ENCODE measurements at places on chromosomes 16 and 17.

DNA sequence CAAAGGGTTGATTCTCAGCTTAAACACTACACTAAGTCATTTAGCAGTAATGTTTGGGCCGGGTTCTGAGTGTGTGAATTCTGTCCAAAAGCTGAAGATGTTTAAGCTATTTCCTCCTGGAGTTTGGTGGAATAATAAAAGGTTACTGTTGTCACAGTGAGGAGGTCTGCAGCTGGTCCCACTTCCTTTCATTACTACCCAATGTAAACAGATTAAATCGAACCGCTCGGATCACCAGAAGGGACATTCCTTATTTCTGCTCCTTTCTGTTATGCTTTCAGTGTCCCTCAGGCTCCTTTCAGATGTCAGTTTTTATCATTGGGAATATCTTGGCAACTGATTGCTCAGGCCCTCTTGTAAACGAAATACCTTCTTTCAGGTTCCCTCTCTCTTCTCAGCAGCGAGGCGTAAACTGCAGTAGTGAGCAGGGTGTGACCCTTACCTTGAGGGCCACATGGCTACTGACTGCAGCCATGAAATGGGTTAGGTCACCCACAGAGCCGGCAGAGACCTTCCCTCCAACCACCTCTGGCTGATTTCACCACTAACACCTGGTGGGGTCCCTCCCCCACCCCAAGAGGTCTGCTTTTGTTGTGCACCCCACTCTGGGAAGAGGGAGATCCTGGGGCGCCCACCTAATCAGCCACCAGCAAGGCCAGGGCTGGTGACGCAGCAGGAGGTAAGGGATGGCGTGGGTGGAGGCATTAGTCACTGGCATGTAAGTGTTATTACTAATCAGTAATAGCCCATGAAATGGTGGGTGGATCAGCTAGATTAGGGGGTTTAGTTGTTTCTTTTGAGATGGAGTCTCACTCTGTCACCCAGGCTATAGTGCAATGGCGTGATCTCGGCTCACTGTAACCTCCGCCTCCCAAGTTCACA lies 117.6 kb downstream of the VPS53 start:
- no peak for DNase-seq

- no peak for DNase-seq
Observed at GRCh38 chr17:71338396-71338795, 782.4 kb upstream of the SOX9 start.

GRCh38 chr16:81652798-81653505 lies 126.1 kb upstream of the PLCG2 start:
- no peak for DNase-seq

DNA sequence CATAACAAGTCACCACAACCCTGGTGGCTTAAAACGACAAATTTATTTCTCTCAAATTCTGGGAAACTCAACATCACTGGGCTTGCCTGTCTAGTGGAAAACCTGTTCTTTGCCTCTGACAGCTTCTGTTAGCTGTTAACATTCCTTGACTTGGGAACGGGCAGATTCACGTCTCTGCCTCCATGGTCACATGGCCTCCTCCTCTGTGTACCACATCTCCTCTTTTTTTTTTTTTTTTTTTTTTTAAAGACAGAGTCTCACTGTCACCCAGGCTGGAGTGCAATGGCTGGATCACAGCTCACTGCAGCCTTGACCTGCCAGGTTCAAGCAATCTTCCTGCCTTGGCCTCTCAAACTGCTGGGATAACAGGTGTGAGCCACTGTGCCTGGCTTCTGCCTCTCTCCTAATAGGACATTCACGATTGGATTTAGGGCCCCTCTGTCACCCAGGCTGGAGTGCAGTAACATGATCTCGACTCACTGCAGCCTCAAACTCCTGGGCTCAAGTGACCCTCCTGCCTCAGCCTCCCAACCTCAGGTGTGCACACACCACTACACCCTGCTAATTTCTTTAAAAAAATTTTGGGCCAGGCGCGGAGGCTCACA lies 11.7 kb upstream of the LLGL1 start:
- no peak for DNase-seq

DNA sequence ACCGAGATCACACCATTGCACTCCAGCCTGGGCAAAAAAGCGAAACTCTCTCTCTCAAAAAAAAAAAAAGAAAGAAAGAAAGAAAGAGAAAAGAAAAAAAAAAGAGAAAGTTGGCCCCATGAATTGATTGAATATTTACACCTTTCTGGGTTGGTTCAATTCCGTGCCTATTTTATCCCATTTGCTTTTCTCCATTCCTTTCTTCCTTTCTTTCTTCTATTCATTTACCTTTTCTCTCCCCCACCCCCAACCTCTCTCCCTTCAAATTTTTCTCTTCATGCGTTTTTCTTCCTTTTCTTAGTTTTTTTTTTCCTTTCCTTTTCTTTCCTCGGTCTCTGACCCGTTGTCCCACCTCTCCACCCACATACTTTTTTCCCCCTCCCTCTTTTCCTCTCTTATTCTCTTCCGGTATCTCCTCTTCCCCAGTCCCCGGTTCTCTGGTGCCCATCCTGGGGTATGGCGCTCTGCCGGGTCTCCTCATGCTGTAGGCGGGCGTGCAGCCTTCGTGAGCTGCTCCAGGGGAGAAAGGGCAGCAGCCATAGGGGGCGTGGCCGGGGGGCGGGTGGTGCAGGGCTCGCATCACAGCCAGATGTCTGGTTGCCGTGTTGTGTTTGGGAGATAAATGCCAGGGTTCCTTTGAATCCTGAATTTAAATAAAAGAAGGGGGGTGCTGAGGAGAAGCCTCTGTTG lies 5.3 kb upstream of the COL1A1 start:
- DNase-seq, result peak; percentile 86

DNA sequence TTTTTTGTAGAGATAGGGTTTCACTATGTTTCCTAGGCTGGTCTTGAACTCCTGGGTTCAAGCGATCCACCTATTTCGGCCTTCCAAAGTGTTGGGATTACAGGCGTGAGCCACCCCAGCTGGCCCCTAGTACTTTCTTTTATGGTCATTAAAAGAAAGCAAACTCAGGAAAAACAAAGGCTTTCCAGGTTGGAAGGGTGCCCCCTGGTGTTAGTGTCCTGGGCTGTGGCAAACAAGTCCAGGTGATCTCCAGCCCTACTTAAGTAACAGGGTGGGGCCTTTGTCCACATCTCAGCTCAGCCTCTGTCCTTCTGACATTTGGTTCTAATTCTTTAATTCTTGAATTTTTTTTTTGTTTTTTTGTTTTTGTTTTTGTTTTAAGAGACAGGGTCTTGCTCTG lies 6.9 kb downstream of the IGFBP4 start:
- DNase-seq, result peak; percentile 31

- DNase-seq, result no peak
Observed at GRCh38 chr16:54288835-54289241, 2.3 kb upstream of the IRX3 start.

DNA sequence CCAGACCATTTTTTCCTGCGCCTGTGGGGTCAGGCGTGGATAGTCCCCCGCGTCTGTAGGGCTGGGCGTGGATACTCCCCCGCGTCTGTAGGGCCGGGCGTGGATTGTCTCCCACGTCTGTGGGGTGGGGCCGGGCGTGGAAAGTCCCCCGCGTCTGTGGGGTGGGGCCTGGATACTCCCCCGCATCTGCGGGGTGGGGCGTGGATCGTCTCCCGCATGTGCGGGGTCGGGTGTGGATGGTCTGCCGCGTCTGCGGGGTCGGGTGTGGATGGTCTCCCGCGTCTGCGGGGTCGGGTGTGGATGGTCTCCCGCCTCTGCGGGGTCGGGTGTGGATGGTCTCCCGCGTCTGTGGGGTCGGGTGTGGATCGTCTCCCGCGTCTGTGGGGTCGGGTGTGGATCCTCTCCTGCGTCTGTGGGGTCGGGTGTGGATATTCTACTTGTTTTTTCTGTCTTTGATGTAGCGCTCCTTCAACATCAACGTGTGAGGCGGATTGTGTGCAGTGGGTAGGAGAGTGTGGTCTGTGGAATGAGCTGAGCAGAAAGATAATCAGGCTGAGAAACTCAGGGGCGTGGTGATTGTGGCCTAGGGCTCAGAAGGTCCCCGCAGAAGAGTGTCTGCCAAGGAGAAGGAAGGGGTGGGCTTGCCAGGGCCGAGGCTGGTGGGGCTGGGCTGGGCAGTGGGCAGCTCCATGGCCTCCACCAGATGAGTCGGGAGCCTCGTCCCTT lies 3.2 kb downstream of the GNPTG start:
- no peak for DNase-seq

DNA sequence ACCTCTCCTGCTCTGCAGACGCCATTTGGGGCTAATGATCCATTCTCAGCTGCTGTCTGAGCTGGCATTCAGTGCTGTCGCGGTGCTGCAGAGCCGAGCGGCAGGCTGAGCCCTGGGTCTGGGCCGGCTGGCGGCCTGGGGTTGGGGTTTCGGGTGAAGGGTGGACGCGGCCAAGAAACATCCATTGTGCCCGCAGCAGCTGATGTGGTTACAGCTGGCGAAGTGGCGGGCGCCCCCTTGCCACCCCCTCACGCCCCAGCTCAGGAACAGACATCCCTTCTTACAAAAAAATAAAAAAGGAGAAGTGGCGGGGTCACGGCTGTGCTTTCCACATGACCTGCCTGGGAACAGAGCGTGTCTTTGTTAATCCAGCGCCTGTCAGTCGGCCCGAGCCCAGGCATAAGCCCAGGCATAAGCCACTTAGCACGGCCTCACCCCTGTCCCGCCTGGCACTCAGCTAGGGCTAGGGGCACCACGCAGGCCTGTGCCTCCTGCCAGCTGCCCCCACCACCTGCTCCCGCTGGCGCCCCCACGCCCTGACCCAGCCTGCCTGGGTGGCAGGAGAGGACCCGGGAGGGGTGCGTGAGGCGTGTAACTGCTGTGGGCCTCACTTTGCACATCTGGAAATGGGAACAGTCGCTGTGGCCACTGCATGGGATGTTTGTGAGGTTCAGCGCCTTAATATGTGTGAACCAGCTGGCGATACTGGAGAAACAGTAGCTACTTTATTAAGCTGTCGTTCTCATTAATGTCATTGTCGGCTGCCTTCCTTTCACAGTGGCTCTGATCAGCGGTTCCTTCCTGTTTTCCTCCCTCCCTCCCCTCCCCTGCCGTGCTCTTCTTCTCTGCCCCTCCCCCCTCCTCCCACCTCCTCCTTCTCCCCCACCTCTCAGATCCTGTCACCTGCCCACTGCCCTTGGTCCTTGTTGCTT lies 197.7 kb upstream of the CIBAR2 start:
- peak; percentile 48 for DNase-seq

DNA sequence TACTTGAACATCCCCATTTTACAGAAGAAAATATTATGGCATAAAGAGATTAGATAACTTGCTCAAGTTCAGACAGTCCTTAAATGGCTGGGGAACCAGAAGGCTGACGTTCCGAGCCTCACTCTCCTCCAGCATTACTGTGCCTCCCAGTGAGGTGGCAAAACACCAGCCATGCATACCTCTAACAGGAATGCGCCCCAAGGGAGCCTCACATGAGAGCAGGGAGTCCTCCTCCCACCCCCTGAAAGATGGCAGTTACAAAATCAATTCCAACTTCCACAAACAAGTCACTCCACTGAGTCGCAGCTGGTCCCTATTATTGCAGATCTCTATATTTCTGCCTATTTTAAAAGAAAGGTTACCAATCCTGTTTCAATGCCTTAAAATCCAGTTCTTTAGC lies 55.5 kb downstream of the ANKFY1 start:
- DNase-seq, result no peak

- DNase-seq, result no peak
Observed at GRCh38 chr17:40150276-40150675, 9.9 kb downstream of the CASC3 start.

DNA sequence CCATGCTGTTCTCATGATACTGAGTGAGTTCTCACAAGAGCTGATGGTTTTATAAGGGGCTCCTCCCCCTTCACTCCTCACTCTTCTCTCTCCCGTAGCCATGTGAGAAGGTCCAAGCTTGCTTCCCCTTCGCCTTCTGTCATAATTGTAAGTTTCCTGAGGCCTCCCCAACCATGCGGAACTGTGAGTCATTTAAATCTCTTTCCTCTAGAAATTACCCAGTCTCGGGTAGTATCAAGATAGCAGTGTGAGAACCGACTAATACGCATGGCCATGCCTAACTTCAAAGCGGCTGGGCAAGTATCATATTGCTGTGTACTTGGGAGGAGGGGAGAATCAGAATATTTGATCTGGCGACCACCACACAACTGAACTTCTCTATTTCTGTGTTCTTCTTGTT lies 88.3 kb downstream of the PRKCB start:
- DNase-seq, result no peak

- no peak for DNase-seq
Observed at GRCh38 chr17:40714473-40714872, 10.9 kb upstream of the KRT24 start.

DNA sequence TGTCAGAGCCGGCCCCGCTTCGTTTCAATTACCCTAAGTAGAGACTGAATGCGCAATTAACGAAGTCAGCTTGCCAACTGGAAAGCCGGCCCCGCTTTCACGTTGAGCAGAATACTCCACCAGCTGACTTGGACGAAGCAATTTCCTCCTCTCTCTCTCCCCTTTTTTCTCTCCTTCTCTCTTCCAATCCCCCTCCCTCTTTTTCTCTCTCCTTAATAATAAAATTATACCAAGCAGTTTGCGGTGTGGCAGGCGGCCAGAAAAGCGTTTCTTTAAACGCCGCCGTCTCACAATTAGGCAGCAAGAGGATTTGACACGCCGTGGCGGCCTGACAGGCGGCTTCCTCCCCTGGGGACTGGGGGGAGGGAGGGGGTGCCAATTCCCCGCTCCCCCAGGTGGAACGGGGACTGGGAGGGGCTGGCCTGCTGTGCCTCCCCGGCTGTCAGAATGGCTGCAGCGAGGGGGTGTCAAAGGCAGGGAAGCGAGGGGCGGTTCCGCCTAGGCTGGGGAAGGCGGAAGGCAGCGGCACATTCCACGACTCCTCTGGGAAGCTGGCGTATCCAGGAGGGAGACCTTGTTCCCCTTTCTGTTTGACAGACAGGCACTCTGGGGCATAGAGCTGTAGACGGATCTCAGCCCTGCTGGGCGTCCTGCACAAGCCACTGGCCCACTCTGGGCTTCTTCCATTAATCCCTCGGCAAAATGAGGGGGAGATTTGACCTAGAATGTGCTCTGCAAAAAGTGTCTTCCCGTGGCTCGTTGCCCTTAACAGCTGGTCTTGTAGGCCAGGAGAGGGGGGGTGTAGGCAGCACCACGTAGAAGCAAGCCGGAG lies 52.7 kb downstream of the SREBF1 start:
- DNase-seq, result peak; percentile 71

GRCh38 chr16:70656712-70657263 lies 10.4 kb downstream of the IL34 start:
- DNase-seq, result no peak

Data from nephron progenitor cell (in vitro differentiated cells).